ENCODE measurements at places on chromosomes 3 and 15. TPM values are rescaled to one million over a fixed set of nuclear protein-coding genes. Genes with fewer than 3 reads are reported as not detected.

THUMPD3 gene
- 47.2 TPM for total RNA-seq

RPS27L gene
- total RNA-seq = 171 TPM

ACP3 gene
- total RNA-seq = not detected

DNAH12 gene
- total RNA-seq = 0.05 TPM

GOLGA8S gene
- 0.33 TPM for total RNA-seq

TCTA gene
- 22.4 TPM for total RNA-seq

GOLGA8N gene
- total RNA-seq = 13.8 TPM

SH3GL3 gene
- total RNA-seq = not detected

GOLGA8T gene
- not detected for total RNA-seq

ZCWPW2 gene
- total RNA-seq = 0.25 TPM

TRH gene
- total RNA-seq = not detected

BHLHE40 gene
- total RNA-seq = 318 TPM

PPIB gene
- total RNA-seq = 392 TPM

SLC2A2 gene
- not detected for total RNA-seq

Measured in activated CD4-positive, alpha-beta memory T cell treated with anti-CD3 and anti-CD28 coated beads, Interleukin-2, amount 10 ng/mL, durations not matched to agents 7 days and 5 days (primary cell).